Activated T-helper 1 cell treated with Interleukin-2 at 50 U/mL for 16 hours (primary cell): ENCODE measurements at places on chromosomes 11 and 22.

DNA sequence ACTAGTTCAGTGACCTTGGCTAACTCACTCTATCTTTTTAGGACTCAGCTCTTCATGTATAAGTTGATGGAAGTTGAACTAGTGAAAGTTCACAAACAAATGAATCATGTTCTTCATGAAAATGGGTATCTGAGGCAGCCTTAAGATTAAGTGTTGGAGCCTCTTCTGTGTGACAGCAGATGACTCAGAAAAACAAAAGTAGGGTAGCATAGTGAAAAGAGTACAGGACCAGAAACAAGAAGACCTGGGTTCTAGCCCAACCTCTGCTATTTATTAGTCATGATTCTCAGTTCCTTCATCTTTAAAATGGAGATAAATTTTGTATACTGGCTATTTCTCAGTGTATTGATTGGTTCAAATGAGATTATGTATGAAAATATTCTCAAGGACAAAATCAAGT, 60.2 kb downstream of the USP35 start:
- no peak for DNase-seq

- DNase-seq = no peak
Observed at GRCh38 chr22:42442748-42443147, 10.5 kb upstream of the NFAM1 start.

GRCh38 chr22:32469799-32470212, 4.8 kb upstream of the FBXO7 start:
- no peak for DNase-seq

- DNase-seq = no peak
Observed at GRCh38 chr11:3202759-3203158, 15.9 kb downstream of the MRGPRG start.

GRCh38 chr22:30495041-30495784, 10.3 kb downstream of the SEC14L4 start:
- DNase-seq = no peak

DNA sequence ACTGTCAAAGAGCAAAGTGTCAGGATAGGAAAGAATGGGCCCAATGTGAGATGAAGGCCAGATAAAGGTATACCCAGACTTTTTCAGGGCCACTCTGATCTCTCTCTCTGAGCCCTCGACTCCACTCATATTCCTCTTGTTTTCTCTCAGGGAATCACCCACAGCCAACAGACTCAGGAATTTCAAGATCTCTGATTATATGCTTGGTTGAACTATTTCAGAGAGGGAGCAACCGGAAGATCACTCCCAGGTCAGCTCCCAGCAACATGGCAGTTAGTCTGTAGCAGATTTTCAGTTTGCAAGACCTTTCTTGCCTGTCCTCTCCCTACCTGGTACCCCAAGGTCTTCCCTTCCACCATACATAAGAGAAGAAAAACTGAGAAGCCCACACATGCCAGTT, 102.5 kb downstream of the C11orf58 start:
- no peak for DNase-seq

DNA sequence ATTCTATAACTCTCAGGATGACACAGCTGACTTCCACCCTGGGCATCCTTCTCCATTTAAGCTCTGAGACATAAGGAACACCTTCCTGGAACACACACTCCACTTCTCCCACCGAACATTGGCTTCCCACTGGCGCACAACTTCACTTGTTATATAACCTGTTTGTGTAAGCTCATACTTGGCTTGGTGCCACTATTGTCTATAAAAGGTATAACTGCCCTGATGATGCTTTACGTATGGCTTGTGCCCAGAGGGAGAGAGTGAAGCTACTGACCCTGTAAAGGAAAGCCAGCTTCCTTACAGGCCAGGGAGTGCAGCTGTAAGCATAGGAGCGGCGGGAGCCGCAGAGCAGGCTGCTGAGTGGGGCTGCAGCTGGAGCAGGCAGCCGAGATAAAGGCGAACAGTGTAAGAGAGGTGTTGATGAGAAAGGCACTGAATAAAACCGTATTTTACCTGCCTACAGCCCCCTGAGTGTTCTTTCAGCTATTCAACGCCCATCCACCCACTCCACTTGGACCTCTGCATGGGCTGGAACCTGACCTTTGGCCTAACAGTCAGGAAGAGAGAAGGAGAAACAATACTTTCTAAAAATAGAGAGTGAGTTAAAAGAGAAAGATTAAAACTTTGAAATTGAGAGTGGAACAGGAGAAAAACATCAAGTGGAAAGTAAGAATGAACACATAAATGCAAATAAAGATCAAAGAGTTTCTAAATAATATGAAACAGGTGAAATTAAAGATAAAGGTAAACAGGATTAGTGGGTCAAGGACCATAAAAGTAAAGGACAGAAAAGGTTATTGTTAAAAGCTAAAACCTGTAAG, 252.1 kb upstream of the ARHGAP42 start:
- no peak for DNase-seq

- no peak for DNase-seq
Observed at GRCh38 chr11:75654314-75654713, 14.5 kb downstream of the MAP6 start.

GRCh38 chr11:118263695-118264568, at the start of gene MPZL2:
TSS of gene MPZL2 (minus strand) at chr11:118264297. CDS start at chr11:118264153, 144 bp downstream.
- no peak for DNase-seq

DNA sequence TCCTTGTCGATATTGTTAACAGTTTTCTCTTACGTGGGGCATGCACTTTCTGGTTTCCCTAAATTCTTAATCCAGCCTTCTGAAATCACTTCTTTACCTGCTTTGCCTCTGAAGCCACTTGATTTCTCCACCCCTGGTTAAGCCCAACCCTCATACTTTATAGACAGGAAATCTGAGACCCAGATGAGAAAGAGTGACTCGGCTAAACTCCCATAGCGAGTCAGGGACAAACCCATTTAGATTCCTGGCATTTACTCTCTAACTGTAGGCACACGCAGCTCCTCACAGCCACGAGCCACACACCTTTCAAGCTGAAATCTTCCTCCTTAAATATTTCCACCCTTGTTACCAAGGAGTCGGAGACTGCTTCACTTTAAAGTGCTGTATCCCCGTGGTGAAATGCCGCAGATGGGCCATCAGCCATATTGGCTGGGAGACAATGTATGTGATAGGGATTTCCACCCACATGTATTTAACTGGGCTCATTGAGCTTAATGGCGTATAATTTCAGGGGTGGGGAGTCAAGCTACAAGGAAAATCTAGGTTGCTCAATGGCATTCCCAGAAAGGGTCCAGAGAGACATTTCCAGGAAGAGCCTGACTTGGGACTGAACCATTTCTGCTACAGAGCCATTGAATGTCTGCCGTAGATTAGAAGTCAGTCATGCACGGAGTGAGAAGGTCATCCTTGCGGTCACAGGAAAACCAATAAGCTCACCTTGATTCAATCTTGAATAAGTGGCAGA, 49.9 kb upstream of the GRK3 start:
- no peak for DNase-seq

GRCh38 chr11:41189701-41190436, 269.6 kb downstream of the LRRC4C start:
- DNase-seq = no peak
